ENCODE measurements at places on chromosomes 1 and 21.

- DNase-seq: no peak
These were observed 5.1 kb upstream of the ARHGEF2 start for GRCh38 chr1:155983191-155984024.

DNA sequence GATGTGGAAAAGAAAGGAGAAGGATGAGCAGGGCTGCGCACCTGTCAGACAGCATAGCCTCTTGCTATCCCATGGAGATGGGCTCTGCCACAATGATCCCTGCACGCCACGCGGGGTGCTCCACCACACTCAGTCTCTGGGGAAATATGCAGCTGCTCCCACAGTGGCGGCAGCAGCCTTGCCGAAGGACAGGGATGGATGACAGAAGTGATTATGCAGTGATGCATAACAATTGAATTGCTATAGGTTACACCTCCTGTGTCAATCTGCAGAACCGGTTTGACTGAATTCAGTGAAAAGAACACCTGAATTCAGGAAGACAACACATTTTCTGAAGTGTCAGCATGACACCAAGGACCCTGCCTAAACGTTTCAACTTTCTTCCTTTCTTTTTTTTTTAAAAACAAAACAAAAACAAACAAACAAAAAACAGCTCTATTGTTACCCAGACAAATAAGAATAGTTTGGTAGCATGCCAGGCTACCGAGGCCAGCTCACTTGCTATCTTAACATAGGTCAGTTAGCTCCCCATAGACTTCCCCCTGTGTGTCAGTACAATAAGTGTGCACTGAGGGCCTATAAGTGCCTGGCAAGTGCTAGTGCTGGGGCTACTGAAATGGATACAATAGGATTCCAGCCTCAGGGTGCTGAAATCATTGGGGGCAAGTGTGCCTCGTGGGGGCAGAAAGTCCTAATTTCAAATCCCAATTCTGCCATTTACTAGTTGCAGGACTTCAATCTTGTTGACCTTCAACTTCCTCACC, 127.6 kb upstream of the LMO4 start:
- DNase-seq: no peak

GRCh38 chr1:233340031-233340555, 12.6 kb downstream of the MAP3K21 start:
- DNase-seq: no peak

GRCh38 chr1:4172644-4173599, 272.9 kb upstream of the C1orf174 start:
- DNase-seq: no peak

GRCh38 chr1:93190432-93190831, 9.9 kb downstream of the CCDC18 start:
- DNase-seq: no peak

GRCh38 chr1:227869279-227869842, 53.9 kb downstream of the PRSS38 start:
- no peak for DNase-seq

- DNase-seq: no peak
These were observed 38.7 kb upstream of the COL6A2 start for GRCh38 chr21:46059195-46059594.

- DNase-seq: no peak
These were observed 7.0 kb downstream of the FOXD2 start for GRCh38 chr1:47444562-47445465.

DNA sequence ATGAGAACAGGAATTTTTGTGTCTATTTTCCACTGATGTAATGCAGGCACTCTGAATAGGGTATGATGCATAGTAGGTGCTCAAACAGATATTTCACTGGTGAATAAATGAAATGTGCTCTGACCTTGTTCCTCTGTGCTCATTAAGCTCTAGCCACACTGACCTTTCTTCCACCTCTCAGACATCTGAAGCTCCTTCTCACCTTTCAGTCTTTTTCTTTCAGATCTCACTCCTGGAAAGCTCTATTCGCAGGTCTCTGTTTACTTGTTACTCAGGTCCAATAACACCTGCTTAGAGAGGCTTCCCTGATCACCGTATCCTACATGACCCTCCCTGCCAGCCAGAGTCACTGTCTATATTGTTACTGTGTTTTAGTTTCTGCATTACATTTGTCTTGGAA, 59.2 kb upstream of the IVNS1ABP start:
- DNase-seq: no peak

GRCh38 chr1:69967245-69967766, 238.1 kb downstream of the LRRC40 start:
- no peak for DNase-seq

DNA sequence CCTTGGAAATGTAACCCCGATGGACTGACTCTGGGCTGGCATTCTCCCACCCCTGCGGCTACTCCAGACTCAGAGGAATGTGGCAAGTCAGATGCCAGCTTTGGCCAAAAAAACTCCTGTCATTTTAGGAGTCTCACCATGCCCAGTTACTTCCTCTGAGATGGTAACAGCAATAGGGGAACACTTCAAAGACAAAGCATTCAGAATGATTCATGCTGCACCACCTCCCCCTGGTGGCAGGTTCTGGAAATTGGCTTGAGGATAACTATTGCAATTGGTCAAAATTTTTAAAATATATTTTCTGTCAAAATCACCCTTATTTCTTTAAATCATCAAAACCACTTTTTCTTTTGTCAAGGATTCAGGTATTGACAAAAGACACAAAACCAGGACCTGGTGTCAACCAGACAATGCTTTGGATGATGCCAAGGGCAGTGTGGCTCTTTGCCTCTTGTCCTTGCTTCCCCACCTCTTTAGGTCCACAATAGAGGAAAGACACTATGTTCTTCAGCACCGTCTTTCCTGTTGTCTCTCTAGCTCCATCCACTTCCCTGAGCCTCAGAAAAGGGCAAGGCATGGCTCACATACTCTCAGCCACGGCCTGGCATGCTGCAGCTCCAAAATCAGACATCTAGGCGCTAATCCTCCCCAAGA, 9.9 kb upstream of the CDCA8 start:
- DNase-seq: peak; percentile 69

DNA sequence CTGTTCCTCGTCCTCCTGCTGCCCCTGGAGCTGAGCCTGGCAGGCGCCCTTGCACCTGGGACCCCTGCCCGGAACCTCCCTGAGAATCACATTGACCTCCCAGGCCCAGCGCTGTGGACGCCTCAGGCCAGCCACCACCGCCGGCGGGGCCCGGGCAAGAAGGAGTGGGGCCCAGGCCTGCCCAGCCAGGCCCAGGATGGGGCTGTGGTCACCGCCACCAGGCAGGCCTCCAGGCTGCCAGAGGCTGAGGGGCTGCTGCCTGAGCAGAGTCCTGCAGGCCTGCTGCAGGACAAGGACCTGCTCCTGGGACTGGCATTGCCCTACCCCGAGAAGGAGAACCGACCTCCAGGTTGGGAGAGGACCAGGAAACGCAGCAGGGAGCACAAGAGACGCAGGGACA, 14.8 kb downstream of the DRAXIN start:
- no peak for DNase-seq

DNA sequence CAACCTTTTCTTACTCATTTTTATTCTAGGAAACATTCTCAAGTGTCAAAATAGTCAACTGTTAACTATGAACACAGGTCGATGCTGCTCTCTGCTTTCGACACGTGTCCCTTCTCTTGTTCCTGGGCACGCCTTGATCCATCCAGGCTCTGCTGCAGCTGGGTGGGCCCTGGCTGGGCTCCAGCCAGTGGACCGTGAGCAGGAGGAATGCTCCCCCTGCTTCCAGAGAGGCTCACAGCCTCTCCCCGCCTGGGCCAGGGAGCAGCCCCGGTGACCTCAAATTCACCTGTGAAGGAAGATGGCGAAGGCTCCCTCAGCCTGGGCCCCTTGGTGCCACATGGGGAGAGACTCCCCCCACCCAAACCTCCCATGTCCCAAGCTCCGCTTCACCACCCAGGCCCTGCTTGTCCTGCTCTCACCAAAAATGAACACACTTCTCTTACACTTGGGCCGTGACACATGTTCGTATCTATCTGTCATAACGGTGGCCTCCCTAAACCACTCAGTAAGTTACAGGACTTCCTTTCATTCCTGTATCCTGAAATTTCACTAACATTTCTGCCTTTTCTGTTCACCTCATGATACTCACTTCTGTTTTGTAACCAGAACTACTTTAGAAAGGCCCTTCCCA, 24.6 kb upstream of the ADARB1 start:
- DNase-seq: no peak

DNA sequence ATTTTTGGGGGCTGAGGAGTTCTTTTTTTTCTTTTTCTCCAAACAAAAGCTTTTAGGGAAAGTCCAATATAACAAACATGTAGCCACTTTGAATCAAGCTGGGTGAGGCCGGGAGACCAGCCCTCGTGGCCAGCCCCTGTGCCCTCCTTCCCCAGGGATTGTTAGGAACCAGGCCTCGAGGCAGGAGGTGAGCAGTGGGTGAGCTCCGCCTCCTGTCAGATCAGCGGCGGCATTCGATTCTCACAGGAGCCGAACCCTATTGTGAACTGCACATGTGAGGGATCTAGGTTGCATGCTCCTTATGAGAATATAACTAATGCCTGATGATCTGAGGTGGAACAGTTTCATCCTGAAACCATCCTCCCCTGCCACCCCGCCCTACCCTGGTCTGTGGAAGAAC, 41.8 kb upstream of the TTC22 start:
- no peak for DNase-seq

All from stimulated activated CD8-positive, alpha-beta memory T cell treated with anti-CD3 and anti-CD28 coated beads, Interleukin-7, amount 100 ng/mL, for 24 hours (primary cell).